ENCODE measurements at places on chromosomes 5 and 9.

- no peaks in the 10 kb centered on the region for H3K27me3 ChIP-seq
- no peaks in the 10 kb centered on the region for H3K4me1 ChIP-seq
- no peak overlapping the region for H3K27ac ChIP-seq
- peak; percentile 80 for DNase-seq
- H3K4me3 ChIP-seq = no peak overlapping the region
- no peaks in the 10 kb centered on the region for H3K36me3 ChIP-seq
Measured at GRCh38 chr5:2983583-2984300, 232.3 kb upstream of the IRX2 start.

DNA sequence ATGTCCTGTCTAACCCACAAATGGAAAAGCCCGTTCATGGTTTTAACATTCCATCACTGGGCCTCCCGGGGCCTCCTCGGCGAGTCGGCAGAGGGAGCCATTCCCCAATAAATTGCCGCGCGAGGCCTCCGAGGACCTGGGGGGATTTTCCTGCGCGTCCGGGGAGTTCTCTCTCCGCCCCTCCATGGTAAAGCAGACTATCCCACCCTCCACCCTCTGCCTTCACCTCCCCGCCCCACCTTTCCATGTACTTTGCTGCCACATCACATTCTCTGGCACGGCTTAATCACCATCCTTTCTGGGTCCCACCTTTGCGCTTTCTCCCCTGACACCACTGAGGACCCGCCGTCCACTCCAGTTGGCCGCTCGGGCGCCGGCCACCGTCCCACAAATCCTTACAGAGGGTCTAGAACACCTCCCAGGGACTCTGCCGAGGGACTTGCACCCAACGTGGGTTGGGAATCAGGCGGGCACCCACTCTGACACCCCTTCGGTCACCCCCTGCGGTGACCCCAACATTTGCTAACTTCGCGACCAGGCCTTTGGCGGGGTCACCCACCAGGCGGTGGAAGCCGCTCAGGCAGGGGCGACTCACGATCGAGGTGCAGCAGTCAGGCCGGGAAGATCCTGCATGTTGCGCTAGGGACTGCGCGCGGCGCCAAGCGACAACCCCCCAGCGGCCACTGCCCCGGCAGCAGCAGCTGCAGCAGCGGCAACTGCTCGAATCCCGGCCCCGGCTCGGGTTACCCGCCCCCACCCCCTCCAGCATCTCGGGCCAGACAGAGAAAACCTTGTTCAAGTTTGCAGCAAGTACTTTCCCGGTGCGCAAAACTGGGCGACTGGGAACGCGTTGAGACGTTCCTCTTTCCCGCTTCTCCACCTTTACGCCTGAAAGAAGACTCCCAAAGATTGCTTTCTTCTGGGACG lies at the start of gene MEGF10:
Gene MEGF10 (plus strand): TSS at position 778 of the 927 bp plus-strand sequence. CDS start 40,513 bp downstream, outside the sequence.
- peaks cover 14% of the 10 kb centered on the region for H3K4me1 ChIP-seq
- peak within 1 kb of the TSS; percentile 50 for H3K4me3 ChIP-seq
- H3K27ac ChIP-seq = no peak within 1 kb of the TSS

GRCh38 chr9:95615246-95615645 lies 98.5 kb upstream of the PTCH1 start:
- H3K27ac ChIP-seq = no peak overlapping the region
- H3K4me1 ChIP-seq = no peaks in the 10 kb centered on the region
- no peak for DNase-seq
- no peaks in the 10 kb centered on the region for H3K36me3 ChIP-seq
- H3K27me3 ChIP-seq = no peaks in the 10 kb centered on the region
- no peak overlapping the region for H3K4me3 ChIP-seq

- no peak overlapping the region for H3K4me3 ChIP-seq
- no peak for DNase-seq
- H3K4me1 ChIP-seq = no peaks in the 10 kb centered on the region
- H3K36me3 ChIP-seq = no peaks in the 10 kb centered on the region
- no peaks in the 10 kb centered on the region for H3K27me3 ChIP-seq
Measured at GRCh38 chr5:156655732-156656131, 194.4 kb upstream of the PPP1R2B start.

- no peaks in the 10 kb centered on the region for H3K36me3 ChIP-seq
- DNase-seq = no peak
- no peak overlapping the region for H3K4me3 ChIP-seq
- peaks cover 48% of the 10 kb centered on the region for H3K4me1 ChIP-seq
- no peaks in the 10 kb centered on the region for H3K27me3 ChIP-seq
Measured at GRCh38 chr5:142360607-142361120, 35.8 kb upstream of the SPRY4 start.
